ENCODE measurements at places on chromosomes 1 and 21.

- DNase-seq, result no peak
Observed at GRCh38 chr1:222880587-222880986, 65.7 kb downstream of the DISP1 start.

GRCh38 chr21:16363518-16363917, 633.7 kb downstream of the USP25 start:
- DNase-seq, result no peak

- DNase-seq, result no peak
Observed at GRCh38 chr1:57061369-57061768, 95.6 kb upstream of the C8B start.

DNA sequence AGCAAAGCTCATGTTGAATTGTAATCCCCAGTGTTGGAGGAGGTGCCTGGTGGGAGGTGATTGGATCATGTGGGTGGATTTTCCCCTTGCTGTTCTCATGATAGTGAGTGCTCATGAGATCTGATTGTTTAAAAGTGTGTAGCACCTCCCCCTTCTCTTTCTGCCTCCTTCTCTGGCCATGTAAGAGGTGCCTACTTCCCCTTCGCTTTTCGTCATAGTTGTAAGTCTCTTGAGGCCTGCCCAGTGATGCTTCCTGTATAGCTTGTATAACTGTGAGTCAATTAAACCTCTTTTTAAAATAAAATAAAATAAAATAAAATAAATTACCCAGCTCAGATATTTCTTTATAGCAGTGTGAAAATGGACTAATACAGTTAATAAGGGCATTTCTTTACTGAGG, 1025.7 kb downstream of the PLA2G4A start:
- no peak for DNase-seq

DNA sequence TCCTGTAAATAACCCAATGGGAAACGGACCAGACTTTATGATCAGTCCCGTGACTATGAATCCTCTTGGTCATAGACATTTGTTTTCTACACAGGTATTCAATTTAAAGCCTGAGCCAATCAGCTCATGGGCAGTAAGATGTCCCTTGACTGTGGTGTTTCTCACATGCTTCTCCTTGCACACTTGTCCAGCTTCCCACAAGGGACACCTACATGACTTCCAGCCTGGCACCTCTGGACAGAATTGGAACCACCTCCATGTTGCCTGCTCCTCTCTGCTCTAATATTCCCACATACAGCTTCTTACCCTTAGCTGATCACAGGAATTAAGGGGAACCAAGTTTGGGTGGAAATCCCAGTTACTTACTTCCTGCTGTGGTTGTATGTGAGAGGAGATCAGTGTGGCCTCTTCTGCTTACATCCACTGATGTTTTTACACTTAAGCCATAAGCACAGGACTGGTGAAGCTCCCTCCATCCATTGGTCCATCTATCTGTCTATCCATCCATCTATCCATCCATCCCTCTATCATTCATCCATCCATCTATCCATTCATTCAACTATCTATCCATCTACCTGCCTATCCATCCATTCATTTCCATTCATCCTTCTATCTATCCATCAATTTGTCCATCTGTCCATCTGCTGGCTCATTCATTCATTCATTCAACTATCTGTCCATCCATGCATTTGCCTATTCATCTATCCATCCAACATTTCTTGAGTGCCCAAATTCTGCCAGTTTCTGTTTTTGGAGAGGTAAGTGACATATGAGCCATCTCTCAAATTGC, 16.4 kb downstream of the RUNX1 start:
- DNase-seq, result no peak

GRCh38 chr1:158422212-158422611, 3.8 kb downstream of the OR10K2 start:
- no peak for DNase-seq

- DNase-seq, result no peak
Observed at GRCh38 chr1:155169541-155169940, 3.6 kb downstream of the KRTCAP2 start.

- no peak for DNase-seq
Observed at GRCh38 chr21:34781526-34781925, 112.7 kb downstream of the CLIC6 start.

- no peak for DNase-seq
Observed at GRCh38 chr1:225945564-225945963, 4.5 kb upstream of the LEFTY2 start.

DNA sequence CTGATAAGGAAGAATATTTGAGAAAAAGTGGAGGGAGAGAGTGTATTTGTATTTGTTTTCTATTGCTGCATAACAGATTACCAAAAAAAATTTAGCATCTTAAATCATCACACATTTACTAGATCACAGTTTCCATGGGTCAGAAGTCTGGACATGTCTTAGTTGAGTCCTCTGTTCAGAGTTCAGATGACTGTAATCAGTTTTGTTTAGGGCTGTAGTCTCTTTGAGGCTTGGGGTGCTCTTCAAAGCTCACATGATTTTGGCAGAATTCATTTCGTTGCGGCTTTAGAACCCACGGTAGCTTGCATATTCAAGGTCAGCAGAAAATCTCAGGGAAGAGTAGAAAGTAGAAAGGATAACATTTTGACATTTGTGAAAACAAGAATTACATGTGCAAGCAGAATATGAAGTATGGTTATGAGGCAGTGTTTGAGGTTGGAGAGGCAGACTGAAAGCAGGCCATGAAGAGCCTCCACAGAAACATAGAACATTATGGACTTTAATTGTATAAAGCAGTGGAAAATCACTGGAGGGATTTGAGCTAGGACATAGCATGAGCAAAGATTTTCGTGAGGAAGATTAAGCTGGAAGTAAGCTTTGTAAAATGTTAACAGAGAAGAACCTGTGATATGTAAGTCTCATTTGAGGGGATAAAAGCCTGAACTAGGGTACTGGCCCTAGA, 110.6 kb upstream of the GPR52 start:
- no peak for DNase-seq

DNA sequence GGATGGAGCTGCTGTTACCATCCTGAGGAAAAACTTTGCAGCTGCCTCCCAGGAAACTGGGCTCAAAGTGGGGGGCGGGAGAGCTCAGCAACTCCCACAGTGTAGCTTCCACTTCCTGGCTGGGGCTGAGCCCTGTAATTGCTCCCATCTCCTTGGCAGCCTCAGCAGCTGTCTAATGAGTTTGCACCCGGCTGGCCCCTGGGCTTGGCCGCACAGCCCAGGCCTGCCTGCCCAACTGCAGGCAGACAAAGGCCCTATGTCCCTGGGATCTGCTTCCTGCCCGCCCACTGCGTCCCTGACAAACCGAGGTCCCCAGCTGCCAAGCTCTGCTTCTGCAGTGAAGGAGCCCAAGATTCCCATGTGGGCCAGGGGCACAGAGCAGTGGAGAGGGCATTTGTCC, 30.1 kb downstream of the EDN2 start:
- DNase-seq, result no peak

- DNase-seq, result no peak
Observed at GRCh38 chr1:32757213-32757895, 54.8 kb upstream of the SYNC start.

- DNase-seq, result no peak
Observed at GRCh38 chr1:182484531-182485257, 34.7 kb downstream of the RGSL1 start.

DNA sequence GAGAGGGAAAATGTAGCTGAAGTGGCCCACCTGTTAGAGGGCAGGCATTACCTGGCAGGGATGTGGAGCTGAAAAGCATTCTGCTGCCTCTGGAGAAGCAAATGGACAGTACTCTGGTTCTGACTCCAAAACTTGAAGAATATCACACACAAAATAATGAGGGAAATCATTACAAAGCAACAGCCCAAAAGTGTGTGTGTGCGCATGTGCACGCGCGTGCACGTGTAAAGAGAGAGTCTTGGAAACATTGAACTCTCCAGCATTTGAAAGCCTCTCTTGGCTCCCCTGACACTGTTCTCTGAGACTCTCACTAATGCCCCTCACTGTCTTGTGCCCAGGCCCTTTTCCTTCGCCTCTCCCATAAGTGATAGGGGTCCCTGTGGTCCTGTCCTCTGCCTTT, 2.3 kb upstream of the VTCN1 start:
- DNase-seq, result no peak

- DNase-seq, result no peak
Observed at GRCh38 chr21:44434936-44435635, 20.2 kb upstream of the LRRC3 start.

GRCh38 chr1:3674100-3675094, 22.1 kb downstream of the TP73 start:
- DNase-seq, result no peak

DNA sequence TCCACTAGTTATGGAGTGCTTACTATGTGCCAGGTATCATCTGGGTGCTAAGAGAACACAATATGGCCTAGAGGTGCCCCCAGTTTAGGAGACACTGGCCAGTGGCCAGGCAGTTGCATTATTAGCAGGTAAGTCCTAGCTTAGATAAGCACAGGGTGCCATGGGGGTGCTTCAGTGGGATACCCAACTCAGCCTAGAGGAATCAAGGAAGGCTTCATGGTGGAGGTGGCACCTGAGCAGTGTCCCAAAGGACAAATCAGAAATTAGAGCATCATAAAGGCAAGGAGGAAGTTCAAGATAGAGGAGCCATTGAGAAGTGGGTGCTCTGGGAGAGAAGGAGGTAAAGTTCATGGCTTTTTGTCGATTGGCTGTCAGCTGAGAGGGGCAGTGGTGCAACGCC, 31.9 kb upstream of the PKP1 start:
- DNase-seq, result no peak

DNA sequence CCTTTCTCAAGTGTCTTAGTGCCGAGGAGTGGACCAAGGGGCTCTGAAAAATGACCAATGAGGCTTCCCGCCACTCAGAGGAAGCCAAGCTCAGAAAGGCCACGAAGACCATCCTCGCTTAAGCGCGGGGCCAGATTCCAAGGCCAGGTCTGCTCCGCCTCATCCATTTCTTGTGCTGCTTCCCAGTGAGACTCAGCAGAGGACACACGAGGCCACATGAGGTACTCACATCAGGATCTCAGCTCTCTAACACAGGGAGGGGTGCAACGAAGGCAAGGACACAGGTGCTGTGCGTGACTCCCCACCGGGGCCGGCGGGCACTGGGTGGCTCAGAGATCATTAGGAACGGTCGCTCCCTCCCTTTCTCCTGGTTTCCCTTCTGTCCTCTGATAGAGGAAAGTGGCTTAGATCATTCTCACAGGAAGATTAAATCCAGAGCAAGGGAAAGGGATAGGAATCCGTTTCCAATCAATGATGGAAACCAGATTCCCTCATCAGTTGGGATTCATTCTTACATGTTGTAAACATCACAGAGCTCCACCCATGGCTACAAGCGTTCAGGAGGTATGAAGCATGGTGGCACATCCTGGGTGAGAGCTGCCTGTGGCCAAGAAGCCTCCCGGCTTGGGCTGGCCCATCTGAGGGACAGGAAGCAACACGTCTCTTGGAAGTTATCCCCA, 46.7 kb downstream of the CAPZB start:
- no peak for DNase-seq

DNA sequence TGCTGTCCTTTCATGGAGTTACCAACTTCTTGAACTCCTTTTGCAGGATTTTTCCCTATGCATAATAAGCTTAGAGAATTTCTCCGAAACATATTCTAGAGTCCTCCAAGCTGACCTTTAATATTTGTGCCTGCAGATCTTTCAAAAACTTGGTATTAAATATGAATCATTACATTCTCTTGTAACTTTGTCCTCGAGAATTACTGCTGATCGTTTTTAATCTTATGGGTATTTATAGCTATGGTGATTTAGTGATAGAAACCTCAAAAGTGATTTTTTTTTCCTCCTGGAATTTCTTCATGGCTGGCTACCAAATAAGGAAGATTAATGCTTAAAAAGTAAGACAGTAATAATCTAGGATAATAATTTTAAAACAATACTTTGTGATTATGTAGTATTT, 39.1 kb downstream of the MAP3K21 start:
- no peak for DNase-seq

GRCh38 chr1:232166942-232167341, 463.0 kb downstream of the SIPA1L2 start:
- DNase-seq, result no peak

- no peak for DNase-seq
Observed at GRCh38 chr1:212699625-212700222, at the start of gene BATF3. BATF3 (minus strand) TSS chr1:212699840; CDS start chr1:212699762, 78 bp downstream.

DNA sequence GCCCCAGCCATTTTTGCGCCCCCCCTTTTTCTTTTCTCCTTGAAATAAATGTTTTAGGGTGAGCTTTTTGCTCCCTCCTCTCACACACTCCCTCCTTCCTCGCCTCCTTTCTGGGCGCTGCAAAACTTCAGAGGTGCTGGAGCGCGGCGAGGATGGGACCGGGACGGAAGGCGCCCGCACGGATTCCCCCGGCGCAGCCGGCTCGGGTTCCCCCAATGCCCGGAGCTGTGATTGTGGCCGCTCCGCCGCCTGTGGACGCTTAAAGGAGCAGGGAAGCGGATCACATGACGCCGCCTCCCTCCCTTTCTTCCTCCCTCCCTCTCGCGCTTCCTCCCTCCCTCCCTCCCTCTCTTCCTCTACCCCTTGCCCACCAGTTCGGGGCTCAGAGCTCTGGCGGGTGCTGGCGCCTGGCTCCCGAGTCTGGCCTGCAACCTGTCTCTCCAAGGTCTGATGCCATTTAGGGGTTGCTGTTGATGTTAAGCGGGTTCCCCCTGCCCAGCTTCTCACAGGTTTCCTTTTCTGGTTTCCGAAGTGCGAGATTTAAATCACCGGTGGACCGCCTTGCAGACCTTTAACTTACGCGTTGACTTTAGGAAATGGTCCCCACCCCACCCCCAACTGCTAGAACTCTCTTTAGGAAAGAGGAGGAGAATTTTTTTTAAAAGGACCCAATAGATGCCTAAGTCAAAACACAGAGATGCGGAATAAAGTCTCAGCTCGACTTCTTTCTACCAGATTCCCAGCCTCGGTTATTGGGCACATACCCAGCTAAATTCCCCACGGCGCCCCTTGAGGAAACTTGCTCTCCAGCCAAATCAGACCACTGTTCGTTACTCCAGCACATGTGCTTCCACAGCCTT, at the start of gene WLS:
Gene WLS (minus strand): TSS at position 235 of the 860 bp plus-strand sequence. CDS start 224 bp downstream, at position 11.
- no peak for DNase-seq

GRCh38 chr1:99677416-99677815, 31.5 kb downstream of the PALMD start:
- DNase-seq, result no peak

GRCh38 chr1:94039514-94039870, 81.5 kb downstream of the ABCA4 start:
- peak; percentile 9 for DNase-seq

- DNase-seq, result no peak
Observed at GRCh38 chr1:199741586-199741985, 285.9 kb upstream of the NR5A2 start.

GRCh38 chr1:186420311-186420710, 40.6 kb downstream of the PDC start:
- DNase-seq, result no peak

- DNase-seq, result no peak
Observed at GRCh38 chr1:86140281-86140880, 16.2 kb downstream of the COL24A1 start.

- DNase-seq, result no peak
Observed at GRCh38 chr1:77188770-77189169, 30.5 kb downstream of the PIGK start.

DNA sequence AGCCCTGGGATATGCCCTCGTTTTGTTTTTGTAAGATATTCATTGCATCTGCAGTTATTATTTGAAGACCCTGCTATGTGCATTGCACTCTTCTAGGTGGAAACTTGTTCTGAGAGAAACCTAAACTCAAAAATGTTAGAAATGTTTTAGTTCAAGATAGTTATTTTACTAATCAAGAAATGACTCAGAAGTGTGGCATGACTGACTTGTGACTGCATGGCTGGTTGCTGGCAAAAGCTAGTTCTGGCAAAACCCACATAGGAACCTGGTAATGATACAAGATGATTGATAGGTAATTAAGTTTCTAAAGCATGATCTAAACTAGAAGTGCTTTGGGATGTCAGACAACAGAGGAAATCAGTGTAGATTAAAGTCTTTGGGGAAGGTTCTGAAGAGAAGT, 33.8 kb upstream of the NFASC start:
- DNase-seq, result no peak

All from GM18507 (cell line).